ENCODE measurements at places on chromosomes 3 and 15.

DNA sequence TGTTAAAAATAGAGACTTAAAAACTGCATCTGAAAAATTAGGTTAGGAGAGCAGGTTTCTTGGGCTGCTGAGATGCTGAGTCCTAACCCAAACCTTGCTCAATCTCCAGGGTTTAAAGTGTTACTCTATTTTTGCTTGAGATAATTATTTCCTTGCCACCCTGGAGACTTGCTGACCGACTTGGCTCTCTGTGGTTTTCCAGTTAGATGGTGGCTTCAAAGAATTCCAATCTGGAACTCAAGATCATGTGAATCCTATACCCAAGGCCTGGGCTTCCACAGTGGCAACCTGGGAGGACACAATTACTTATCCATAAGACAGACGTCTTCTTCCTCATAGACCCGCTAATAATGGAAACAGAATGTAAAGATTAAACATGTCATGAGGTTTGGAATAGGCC, 47.7 kb downstream of the SUMF1 start:
- no peak for DNase-seq

- no peak for DNase-seq
Observed at GRCh38 chr15:80382285-80382684, 21.9 kb upstream of the ARNT2 start.

DNA sequence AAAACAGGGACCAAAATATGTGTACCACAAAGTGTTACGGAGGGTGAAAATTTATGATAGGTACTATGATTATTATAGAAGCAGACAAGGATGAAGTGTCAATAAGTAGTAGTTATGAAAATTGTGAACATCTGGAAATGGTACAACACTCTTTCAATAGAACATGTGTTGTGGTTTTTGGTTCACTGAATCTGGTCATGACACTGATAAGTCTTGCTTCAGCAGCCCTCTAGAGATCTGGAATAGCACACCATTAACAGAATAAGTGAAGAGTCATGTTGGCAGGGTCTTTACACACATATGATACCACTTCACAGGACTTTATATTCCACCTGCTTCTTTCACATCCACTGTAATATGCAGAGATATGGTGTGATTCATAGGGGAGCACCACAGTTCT, 985.2 kb upstream of the SEMA6D start:
- DNase-seq: no peak

DNA sequence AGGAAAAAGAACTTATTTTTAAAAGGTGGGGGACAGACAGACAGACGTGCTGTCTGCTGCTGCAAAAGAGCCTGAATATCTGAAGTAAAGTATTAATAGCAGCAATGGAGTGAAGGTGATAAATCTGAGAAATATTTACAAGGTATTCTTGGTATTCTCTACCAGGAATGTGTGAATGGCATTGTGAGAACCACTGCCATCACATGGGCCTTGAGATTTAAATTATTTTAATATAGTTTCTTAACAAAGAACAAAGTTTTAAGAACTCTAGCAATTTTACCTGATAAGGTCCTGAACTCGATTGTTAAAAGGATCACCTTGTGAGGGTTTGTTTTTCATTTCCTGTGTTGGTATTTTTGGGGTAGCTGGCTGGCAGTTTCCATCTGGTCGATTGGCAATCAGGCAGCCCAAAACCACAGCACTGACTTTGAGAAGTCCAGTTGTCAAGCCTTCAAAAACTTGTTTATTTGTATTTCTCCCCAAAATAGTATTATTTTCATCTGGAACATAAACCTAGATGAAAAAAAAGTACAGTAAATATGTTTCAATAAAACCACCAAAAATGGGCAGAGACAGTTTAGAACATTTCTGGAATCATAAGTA, 97.3 kb downstream of the ISL2 start:
- no peak for DNase-seq

- DNase-seq: no peak
Observed at GRCh38 chr15:45731343-45731742, 96.5 kb downstream of the SQOR start.

DNA sequence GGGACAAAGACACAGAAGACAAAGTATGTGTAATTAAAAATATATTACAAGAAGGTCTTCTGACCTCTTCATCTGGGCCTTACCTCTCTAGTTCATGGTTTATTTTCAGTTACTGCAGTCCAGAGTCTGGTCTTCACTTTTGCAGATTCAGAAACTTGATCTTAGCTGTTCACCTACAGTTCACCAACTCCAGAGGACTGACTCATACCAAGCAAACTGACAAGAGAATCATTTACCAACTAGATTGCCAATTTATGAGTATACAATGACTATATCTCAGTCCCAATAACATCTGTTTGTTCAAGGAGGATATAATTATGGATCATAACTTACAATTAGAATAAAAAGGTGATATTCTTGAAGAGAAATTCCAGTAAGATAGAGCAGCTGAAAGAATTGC, 9.0 kb downstream of the P2RY1 start:
- no peak for DNase-seq

GRCh38 chr3:126197854-126198584, 17.6 kb upstream of the ALDH1L1 start:
- DNase-seq: peak; percentile 86

GRCh38 chr3:125462722-125463299, 57.2 kb downstream of the SNX4 start:
- no peak for DNase-seq

- no peak for DNase-seq
Observed at GRCh38 chr15:39870537-39870936, 49.5 kb downstream of the GPR176 start.

DNA sequence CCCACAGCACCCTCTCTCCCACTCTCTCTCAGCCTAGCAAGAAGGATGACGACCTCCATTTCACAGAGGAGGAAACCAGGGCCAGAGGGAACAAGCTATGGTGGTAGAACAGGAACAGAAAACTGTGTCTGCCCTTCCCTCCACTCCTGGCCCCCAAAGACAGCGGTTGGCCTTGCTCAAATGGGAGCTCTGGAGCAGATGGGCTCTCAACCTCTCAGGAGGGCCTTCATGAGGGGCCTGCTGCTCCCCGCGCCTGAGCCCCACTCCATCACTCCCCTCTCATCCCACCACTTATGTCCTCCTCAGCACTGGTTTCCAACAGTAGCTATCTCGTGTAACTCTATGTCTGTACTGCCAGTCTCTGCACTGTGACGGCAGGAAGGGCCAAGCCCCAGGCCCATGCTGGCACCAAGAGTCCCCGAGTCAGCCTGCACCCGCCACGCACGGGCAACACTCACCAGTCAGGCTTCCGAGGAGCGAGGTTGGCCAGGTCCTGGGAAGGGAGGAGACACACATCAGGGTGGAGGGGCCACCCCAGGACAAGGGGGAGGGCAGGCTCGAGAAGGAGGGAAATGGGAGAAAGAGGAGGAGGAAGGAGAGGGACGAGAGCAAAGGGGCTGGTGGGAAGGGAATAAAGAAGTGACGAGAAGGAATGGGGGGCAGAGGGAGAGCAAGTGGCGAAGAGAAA, 45.5 kb downstream of the PTH1R start:
- DNase-seq: no peak

GRCh38 chr3:33751336-33751735, 33.3 kb upstream of the CLASP2 start:
- no peak for DNase-seq

GRCh38 chr3:124951511-124952281, 17.1 kb upstream of the MUC13 start:
- DNase-seq: no peak

DNA sequence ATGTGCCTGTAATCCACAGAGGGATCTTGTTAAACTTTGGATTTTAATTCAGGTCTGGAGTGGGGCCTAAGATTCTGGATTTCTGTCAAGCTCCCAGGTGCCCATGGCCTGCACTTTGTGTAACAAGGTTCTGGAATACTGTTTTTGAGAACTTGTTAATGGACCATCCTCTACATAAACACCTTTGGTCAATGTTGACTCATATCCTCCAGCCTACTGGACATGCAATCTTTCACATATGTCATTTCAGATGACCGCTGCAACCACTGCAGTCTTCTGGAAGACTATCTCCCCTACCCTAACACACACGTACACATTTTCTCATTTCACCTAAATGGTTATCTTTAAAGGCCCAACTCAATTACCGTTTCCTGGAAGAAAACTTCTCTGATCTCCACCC, 302.1 kb upstream of the TPRG1 start:
- no peak for DNase-seq

GRCh38 chr3:355622-356021, 159.1 kb downstream of the CHL1 start:
- DNase-seq: no peak

DNA sequence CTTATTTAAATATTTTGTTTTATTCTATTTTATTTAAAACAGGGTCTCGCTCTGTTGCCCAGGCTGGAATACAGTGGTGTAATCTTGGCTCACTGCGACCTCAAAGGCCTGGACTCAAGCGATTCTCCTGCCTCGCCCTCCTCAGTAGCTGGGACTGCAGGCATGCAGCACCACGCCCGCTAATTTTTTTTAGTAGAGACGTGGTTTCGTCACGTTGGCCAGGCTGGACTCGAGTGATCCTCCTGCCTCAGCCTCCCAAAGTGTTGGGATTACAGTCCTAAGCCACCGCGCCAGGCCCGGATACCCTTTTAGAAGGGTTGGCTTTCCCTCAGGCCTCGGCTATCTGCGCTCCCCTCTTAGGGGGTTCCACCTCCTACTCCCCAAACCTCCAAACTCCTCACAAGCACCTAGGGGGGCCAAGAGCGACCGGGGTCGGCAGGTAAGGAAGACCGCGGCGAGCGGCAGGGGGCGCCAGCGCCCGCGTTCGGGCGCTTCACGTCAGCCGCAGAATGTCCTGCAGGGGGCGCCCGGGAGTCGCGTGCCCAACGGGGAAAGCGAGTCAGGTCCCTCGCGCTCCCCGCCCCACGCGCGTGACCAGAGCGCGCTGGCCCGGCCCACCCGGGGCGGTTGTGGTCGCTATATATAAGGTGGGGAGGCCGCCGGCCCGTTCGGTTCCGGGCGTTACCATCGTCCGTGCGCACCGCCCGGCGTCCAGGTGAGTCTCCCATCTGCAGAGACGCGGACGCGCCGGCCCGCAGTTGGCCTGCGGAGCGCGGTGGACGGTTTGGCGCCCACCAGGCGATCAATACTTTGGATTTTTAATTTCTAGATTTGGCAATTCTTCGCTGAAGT, 51.8 kb upstream of the GATM start:
- DNase-seq: no peak

GRCh38 chr3:195768414-195768813, 43.3 kb downstream of the MUC4 start:
- DNase-seq: no peak

- DNase-seq: no peak
Observed at GRCh38 chr3:52174896-52175295, 20.7 kb upstream of the POC1A start.
